ENCODE measurements at places on chromosomes 16 and 17. TPM values are rescaled to one million over a fixed set of nuclear protein-coding genes. Genes with fewer than 3 reads are reported as not detected.

The DPH1 gene
- total RNA-seq: 29.5 TPM

The MAPT gene
- 0.25 TPM for total RNA-seq

The TAC4 gene
- not detected for total RNA-seq

The ARHGDIA gene
- total RNA-seq: 355 TPM

DNA sequence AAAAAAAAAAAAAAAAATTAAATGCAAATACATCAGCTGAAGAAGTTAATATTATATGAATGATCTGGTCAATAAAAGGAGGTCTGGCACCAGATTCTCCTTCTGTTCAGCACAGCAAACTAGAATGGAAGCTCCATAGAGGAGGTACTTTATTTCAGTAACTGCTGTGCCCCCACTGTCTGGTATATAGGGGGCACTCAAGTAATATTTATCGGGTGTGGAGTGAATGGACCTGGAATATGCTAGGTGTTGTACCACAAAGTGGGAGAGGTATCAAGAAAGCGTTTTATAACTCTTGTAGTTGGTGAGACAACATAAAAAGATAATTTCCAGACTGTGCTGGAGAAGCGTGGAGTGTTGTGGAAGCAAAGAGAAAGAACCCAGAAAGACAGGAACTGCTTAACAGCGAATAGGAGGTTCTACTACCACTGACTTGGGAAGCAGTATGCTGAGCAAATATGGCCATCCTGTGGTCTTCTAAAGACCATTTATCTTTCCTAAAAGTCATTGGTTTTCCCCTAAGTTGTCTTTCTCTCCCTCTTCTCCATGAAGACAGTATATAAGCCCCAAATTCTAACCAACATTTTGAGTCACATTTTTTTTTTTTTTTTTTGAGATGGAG lies 12.2 kb upstream of the PRKCA start:
- no peak for DNase-seq

DNA sequence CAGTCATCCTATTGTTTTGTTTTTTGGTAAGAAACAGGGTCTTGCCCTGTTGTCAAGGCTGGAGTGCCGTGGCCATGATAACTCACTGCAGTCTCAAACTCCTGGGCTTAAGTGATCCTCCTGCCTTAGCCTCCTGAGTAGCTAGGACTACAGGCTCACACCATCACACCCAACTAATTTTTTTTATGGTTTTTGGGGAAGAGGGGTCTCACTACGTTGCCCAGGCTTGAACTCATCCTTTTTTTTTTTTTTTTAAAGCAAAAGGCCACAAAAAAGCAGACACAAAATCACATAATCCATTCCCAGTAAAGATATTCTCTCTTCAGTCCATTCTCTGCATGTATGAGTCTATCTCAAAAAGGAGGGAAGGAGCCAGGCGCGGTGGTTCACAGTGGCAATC lies 5.5 kb downstream of the SPAG9 start:
- DNase-seq: no peak

GRCh38 chr16:83817022-83817421 lies 9.2 kb downstream of the HSBP1 start:
- DNase-seq: no peak

- no peak for DNase-seq
Measured at GRCh38 chr17:77428020-77428748, 287.4 kb downstream of the SEC14L1 start.

DNA sequence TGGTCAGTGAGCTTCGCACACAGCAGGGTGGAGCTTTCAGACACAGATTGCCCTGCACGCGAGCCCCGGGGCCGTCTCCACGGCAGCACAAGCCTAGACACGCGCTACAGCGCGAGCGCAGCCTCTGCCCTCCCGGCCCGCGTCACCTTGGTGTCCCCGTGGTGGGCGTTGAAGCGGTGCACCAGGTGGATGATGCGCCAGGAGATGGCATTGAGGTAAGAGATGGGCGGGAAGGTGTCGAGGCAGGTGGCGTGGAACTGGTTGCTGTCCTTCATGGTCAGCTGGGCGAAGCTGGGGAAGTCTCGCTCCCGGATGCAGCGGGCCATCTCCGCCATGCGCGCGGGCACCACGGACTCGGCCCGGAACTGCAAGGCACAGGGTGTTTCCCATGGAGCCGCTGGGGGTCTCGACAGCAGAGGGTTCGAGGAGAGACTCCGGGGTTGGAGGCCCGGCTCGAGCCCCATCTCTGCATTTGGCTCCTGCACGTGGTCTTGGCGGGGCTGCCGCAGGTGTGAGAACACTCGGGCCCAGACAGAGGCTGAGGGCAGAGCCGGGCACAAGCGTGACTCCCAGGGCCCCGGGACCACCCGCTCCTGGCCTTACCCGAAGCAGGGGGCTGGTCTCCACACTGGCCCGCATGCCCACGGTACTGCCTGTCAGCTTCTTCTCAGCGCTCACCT lies 4.3 kb upstream of the CYBA start:
- no peak for DNase-seq

DNA sequence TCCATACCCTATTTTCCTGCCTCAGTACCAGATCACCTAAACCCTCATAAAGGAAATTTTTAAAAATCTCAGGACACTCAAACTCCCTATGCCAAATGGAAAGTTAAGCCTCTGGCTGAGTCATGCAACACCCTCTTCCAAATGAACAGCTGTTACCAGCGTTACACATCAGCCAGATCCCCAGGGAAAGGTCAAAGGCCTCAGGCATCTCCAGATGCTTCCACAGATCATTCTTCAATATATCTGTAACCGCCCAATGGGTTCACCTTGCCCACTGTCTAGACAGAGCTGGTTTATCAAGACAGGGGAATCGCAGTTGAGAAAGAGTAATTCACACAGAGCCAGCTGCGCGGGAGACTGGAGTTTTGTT lies 29.1 kb upstream of the SHCBP1 start:
- no peak for DNase-seq
